Panc1 (cell line): ENCODE measurements at places on chromosomes 3 and 15.

DNA sequence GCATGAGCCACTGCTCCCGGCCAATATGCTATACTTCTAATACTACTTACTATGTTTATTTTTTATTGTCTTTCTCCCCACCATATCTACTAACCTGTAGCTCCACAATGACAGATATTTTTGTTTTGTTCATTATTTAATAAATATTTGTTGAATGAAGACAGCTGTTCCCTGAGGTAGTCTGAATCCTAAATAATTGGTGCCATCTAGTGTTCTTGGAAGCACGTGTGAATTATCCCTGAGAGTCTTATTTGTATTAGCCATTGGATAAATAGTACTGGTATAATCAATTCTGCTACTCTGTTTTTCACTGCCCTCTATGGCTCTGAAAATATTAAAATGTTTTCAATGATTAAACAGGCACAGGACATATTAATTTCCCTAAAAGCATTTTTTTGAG lies 5.6 kb upstream of the APPL1 start:
- H3K36me3 ChIP-seq = no peaks in the 10 kb centered on the region
- H3K27ac ChIP-seq = no peak overlapping the region
- H3K4me3 ChIP-seq = no peak overlapping the region

GRCh38 chr3:152319831-152320617 lies 51.3 kb downstream of the MBNL1 start:
- no peaks in the 10 kb centered on the region for H3K36me3 ChIP-seq
- H3K27me3 ChIP-seq = no peaks in the 10 kb centered on the region
- H3K27ac ChIP-seq = no peak overlapping the region
- H3K4me1 ChIP-seq = peaks cover 45% of the 10 kb centered on the region
- DNase-seq = no peak

GRCh38 chr3:160564949-160565441 lies 376 bp downstream of the KPNA4 start:
- DNase-seq = no peak
- peak overlapping the region; percentile 95 for H3K4me3 ChIP-seq
- H3K36me3 ChIP-seq = peaks cover 2% of the 10 kb centered on the region
- H3K27ac ChIP-seq = peak overlapping the region; percentile 77
- peaks cover 42% of the 10 kb centered on the region for H3K4me1 ChIP-seq

GRCh38 chr15:78598348-78598747 lies 22.4 kb downstream of the CHRNA3 start:
- no peaks in the 10 kb centered on the region for H3K27me3 ChIP-seq
- H3K4me3 ChIP-seq = no peak overlapping the region
- H3K4me1 ChIP-seq = no peaks in the 10 kb centered on the region
- no peaks in the 10 kb centered on the region for H3K36me3 ChIP-seq
- no peak overlapping the region for H3K27ac ChIP-seq

GRCh38 chr3:10438902-10439610 lies 66.3 kb downstream of the ATP2B2 start:
- DNase-seq = no peak
- H3K4me1 ChIP-seq = no peaks in the 10 kb centered on the region
- no peaks in the 10 kb centered on the region for H3K36me3 ChIP-seq
- H3K27ac ChIP-seq = no peak overlapping the region
- H3K4me3 ChIP-seq = no peak overlapping the region
- H3K27me3 ChIP-seq = no peaks in the 10 kb centered on the region

GRCh38 chr3:11005686-11006256 lies 13.2 kb downstream of the SLC6A1 start:
- peaks cover 5% of the 10 kb centered on the region; the same call in 1 of the 2 replicates for H3K27me3 ChIP-seq
- H3K4me1 ChIP-seq = no peaks in the 10 kb centered on the region
- no peak for DNase-seq
- no peak overlapping the region for H3K27ac ChIP-seq

DNA sequence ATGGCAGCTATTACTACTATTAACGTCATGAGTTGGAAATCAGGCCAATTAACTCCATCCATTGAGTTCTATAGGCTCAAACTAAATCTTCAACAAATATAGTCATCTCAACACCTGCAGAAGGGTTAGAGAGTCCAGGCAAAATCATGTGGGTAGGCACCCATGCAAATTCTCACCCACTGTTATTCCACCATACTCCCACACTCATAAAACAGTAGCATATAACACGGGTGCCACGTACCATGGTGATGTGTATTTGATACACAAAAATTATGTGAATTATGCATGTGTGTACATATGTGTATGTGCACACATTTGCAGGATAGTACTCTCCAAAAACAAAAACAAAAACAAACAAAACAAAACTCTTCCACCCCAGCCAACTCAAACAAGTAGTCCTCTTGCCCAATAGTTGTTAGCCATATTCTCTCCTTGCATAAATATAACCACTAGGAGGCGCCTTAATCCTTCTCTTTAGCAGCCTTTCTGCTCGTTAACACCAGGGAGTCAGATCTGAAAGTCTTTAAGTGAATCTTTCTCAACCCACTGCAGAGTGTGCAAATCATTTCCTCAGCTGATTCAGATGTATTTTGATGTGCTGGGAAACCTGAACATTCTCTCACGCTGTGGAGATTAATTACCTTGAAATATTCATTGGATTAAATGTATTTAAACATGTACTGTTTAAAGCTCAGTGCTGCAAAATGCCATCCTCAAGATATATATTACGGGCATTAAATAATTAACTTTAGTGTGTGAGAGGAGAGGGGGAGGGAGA lies 38.0 kb upstream of the COPB2 start:
- no peaks in the 10 kb centered on the region for H3K36me3 ChIP-seq
- no peaks in the 10 kb centered on the region for H3K4me1 ChIP-seq
- H3K27me3 ChIP-seq = no peaks in the 10 kb centered on the region
- no peak overlapping the region for H3K27ac ChIP-seq

GRCh38 chr3:67381667-67382272 lies 272.6 kb downstream of the SUCLG2 start:
- H3K27me3 ChIP-seq = no peaks in the 10 kb centered on the region
- H3K4me1 ChIP-seq = no peaks in the 10 kb centered on the region
- no peak overlapping the region for H3K4me3 ChIP-seq
- no peak for DNase-seq
- H3K36me3 ChIP-seq = no peaks in the 10 kb centered on the region

DNA sequence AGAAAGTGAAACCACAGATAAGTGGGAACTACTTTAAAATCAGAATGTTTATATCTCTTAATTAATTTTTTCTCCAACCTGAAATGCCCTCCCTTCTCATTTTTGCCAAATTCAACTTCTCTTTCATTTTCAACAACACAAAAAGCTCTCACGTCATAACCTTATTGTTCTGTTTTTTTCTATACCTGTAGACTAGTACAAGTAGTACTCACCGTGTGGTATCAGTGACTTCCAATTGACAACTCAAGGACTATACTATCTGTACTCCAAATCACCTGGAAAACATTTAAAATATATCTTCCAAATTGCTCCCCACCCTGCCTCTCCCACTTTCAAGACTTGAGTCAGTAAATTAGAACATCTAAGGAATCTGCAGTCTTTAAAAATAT lies 72.8 kb upstream of the ZNF280D start:
- no peaks in the 10 kb centered on the region for H3K36me3 ChIP-seq
- H3K4me3 ChIP-seq = no peak overlapping the region
- no peak for DNase-seq
- peaks cover 4% of the 10 kb centered on the region for H3K4me1 ChIP-seq
- H3K27me3 ChIP-seq = peaks cover 3% of the 10 kb centered on the region; the same call in 1 of the 2 replicates

DNA sequence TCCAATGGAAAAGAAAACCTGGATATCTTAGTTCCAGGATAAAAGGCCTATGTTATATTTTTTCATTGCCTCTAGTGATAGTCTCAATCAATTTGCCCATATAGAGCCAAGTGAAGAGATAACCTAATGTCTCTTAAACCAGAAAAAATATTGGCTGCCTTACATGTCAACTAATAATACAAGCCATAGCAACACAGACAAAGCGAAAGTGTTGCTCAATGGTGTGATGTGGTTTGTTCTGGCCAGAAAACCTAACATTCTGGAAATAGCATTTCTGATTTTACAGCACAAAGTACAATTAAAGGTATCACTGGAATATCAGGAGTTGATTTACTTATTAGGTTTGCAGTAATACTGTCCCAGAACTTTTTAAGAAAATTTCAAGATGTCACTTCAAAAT lies 101.5 kb downstream of the ATP8B4 start:
- H3K36me3 ChIP-seq = no peaks in the 10 kb centered on the region
- no peak overlapping the region for H3K4me3 ChIP-seq
- H3K27ac ChIP-seq = no peak overlapping the region
- DNase-seq = no peak
- H3K4me1 ChIP-seq = no peaks in the 10 kb centered on the region

- H3K27me3 ChIP-seq = no peaks in the 10 kb centered on the region
- no peak overlapping the region for H3K4me3 ChIP-seq
- H3K36me3 ChIP-seq = no peaks in the 10 kb centered on the region
- H3K4me1 ChIP-seq = peaks cover 27% of the 10 kb centered on the region
- no peak for DNase-seq
Measured at GRCh38 chr3:12447075-12447474, 37.2 kb upstream of the TSEN2 start.

GRCh38 chr15:91853511-91853947 lies at the start of gene SLCO3A1:
Gene SLCO3A1 (plus strand): TSS chr15:91853708.
- no peaks in the 10 kb centered on the region for H3K36me3 ChIP-seq
- H3K4me1 ChIP-seq = peaks cover 18% of the 10 kb centered on the region
- H3K27me3 ChIP-seq = no peaks in the 10 kb centered on the region
- H3K27ac ChIP-seq = peak within 1 kb of the TSS; percentile 63
- H3K4me3 ChIP-seq = peak within 1 kb of the TSS; percentile 66

DNA sequence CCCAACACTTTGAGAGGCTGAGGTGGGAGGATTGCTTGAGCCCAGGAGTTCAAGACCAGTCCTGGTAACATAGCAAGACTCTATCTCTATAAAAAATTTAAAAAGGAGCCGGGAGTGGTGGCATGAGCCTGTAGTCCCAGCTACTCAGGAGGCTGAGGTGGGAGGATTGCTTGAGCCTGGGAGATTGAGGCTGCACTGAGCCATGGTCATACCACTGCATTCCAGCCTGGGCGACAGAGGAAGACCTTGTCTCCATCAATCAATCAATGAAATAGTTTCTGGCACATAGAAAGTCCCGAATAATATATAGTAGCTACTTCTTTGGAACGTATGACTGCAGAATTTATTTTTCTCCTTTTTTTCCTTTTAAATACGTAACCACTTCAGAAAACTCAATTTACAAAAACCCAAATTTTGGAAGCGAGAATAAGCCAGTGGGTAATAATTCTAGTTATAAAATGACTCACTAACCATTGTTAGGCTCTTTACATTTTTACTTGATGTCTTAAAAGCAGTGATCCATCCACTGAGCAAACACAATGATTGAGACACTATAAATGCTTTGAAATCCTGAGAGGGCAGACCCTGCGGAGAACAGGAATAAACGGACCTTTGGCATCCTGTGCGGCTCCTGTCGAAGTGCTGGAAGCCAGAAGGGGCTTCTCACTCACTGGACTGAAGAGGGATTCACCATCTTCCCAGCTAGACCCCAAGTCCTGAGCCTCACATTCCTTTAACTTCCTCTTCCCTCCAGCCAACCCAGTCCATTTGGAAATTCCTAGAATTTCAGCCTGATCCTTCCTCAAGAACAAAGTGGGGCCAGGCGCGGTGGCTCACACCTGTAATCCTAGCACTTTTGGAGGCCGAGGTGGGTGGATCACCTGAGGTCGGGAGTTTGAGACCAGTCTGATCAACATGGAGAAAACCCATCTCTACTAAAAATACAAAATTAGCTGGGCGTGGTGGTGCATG lies 68.4 kb upstream of the MFGE8 start:
- no peak for DNase-seq
- peak overlapping the region; percentile 20; the same call in 1 of the 2 replicates for H3K4me3 ChIP-seq
- no peaks in the 10 kb centered on the region for H3K27me3 ChIP-seq
- peaks cover 48% of the 10 kb centered on the region for H3K4me1 ChIP-seq
- H3K36me3 ChIP-seq = no peaks in the 10 kb centered on the region
- peak overlapping the region; percentile 98 for H3K27ac ChIP-seq

- no peaks in the 10 kb centered on the region for H3K4me1 ChIP-seq
- H3K27ac ChIP-seq = no peak overlapping the region
- no peak overlapping the region for H3K4me3 ChIP-seq
- H3K27me3 ChIP-seq = no peaks in the 10 kb centered on the region
- H3K36me3 ChIP-seq = no peaks in the 10 kb centered on the region
Measured at GRCh38 chr3:69451594-69451993, 65.7 kb upstream of the FRMD4B start.

DNA sequence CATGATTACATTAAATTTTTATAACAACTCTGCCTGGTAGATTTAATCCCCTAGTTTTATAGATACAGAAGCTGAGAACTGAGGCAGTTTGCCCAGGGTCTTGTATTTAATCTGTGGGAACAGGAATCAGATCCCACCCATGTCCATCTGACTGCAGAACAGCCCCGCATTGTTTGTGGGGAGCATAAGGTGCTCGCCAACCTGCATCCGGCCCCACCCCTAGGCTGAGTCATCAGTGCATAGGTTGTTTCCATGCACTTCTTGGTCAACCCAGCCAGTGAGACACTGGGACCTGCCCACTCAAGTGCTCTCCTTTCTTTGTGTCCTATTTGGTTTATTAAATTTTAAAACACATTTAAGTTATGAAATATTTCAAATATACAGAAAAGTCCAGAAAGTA lies 266.2 kb downstream of the OPA1 start:
- no peak overlapping the region for H3K4me3 ChIP-seq
- H3K27me3 ChIP-seq = no peaks in the 10 kb centered on the region
- no peaks in the 10 kb centered on the region for H3K4me1 ChIP-seq
- H3K27ac ChIP-seq = no peak overlapping the region
- no peak for DNase-seq
- H3K36me3 ChIP-seq = no peaks in the 10 kb centered on the region

- H3K27me3 ChIP-seq = 0 out of 2 replicates have a peak, but pooled peaks cover 3% of the 10 kb centered on the region
- H3K36me3 ChIP-seq = no peaks in the 10 kb centered on the region
Measured at GRCh38 chr3:197595470-197596185, 39.9 kb upstream of the BDH1 start.

GRCh38 chr3:141940194-141940776 lies 63.8 kb downstream of the ATP1B3 start:
- peak; percentile 42 for DNase-seq
- H3K4me3 ChIP-seq = no peak overlapping the region
- peaks cover 31% of the 10 kb centered on the region for H3K4me1 ChIP-seq
- peak overlapping the region; percentile 80 for H3K27ac ChIP-seq

GRCh38 chr3:173744479-173744878 lies 346.9 kb downstream of the NLGN1 start:
- no peaks in the 10 kb centered on the region for H3K4me1 ChIP-seq
- H3K27ac ChIP-seq = no peak overlapping the region
- no peaks in the 10 kb centered on the region for H3K27me3 ChIP-seq
- H3K4me3 ChIP-seq = no peak overlapping the region

DNA sequence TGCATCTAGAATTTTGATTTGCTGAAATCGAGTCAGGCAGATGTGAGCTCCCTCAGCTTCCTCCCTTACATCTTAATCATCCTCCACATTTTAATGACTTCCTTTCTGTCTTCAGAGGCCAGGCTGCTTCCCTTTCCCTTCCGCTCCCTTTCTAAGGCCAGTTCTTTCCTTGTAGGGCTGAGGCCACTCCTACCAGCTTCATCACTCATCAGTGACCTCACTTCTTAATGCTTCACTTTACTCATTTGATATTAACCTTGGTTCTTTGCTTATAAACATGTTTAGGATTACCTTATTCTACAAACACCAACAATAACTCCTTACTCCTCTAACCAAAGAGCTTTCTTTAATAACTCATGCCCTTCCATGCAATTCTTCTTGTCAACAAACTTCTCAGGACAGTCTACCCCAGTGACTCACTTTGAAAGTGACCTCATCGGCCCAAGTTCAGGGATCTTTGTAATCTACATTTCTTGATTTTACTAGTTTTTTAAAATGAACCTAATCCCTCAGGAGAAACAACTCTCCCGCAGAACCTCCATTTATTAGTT lies 23.9 kb downstream of the ILDR1 start:
- H3K4me3 ChIP-seq = no peak overlapping the region
- H3K36me3 ChIP-seq = no peaks in the 10 kb centered on the region
- no peak for DNase-seq
- no peaks in the 10 kb centered on the region for H3K4me1 ChIP-seq
- H3K27me3 ChIP-seq = peaks cover 5% of the 10 kb centered on the region; the same call in 1 of the 2 replicates
- no peak overlapping the region for H3K27ac ChIP-seq

GRCh38 chr3:27010834-27011233 lies 358.3 kb downstream of the NEK10 start:
- no peaks in the 10 kb centered on the region for H3K36me3 ChIP-seq
- no peaks in the 10 kb centered on the region for H3K27me3 ChIP-seq
- H3K4me3 ChIP-seq = no peak overlapping the region
